Cerebellar nuclear complex (tissue), 1 donor: ENCODE measurements at places on chromosomes 16 and 17.

GRCh38 chr16:69179328-69180010 is 7.5 kb upstream of the SNTB2 start:
- no peak for DNase-seq

DNA sequence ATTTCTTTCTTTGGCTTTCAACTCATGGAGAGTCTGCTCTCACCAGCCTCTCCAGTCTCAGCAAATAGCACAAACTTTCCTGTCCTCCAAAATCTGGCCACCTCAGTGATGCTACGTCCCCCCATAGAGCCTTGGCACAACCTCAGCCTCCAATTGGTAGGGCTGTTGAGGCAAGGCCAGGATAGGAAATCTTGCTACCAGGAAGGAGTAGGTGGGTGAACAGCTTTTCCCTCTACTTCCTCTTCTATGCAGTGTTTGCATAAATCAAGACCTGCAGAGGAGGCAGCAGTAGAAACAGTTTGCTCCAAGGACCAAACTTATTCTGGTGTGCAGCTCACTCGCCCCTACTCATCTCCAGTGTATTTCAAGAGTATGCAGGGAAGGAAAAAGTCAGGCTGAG is 701 bp upstream of the DPEP2 start:
- DNase-seq: no peak

DNA sequence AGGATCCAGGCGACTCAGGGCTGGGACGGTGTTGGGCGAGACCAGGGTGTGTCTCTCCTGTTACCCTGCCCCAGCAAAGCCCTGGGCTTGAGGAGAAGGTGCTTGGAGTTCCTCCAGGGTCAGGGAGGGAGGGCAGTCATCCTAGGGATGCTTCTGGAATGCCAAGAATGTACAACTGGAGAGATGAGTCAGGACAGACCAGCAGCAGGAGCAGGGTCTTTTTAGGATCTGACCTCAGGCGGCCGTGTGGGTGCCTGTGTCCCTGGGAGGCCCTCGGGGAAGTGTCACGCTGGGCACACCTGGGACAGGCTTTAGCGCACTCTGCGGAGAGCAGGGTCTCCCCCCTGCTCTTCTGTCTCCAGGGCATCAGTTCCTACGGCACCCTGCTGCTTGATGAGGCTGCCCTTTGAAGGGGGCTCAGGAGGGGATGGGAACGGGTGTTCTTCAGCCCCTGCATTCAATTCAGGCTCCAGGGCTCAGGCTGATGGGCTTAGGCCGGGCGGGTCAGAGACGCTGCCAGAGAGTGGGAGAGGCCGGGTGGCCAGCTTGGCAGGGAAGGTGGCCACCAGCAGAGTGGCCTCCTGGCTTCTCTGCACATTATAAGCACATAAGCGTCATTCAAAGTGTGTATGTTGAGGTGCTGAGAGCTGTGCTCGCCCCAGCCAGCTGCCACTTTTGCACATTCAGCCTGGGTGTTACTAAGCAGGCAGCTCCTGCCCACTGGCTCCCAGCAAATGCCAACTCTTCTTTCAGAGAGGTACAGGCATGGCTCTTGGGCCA is 8.4 kb upstream of the MTSS2 start:
- no peak for DNase-seq

- DNase-seq: no peak
Measured at GRCh38 chr16:5430598-5430997, 333.0 kb upstream of the EEF2KMT start.

DNA sequence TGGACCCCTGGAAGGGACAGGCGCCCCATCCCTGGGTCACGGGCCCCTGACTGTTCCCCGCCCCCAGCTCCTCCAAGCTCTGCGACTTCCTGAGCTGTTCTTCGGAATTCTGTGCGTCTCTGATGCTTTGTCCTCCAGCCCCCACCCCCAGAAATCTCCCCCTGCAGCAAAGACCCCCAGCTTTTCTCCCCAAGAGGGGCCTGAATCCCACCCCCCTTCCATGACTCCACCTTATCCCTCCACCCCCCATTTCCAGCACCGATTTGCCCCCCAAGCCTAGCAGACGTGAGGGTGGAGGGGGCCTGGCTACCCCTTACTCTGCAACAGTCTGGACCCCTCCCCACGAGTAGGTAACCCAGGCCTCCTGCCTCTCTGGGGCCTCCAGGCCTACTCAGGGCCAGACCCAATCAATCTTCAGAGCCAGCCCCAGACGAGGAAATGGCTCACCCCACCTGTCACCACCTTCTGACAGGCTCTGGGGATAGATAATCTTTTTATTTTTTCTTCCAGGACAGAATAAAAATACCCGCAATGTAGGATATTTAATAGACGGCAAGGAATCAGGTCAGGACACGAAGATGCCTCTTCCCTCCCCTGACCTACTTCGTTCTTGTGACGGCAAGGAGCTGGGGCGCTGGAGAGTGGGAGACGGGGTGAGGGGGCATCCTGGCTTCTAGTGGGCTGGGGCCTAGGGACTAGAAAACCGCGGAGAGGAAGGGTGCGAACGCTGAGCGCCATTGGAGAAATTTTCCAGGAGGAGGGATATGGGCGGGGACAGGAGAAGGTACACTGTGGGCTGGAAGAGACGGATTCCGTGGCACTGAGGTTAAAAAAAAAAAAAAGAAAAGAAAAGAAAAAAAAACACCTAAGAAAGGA is 744 bp upstream of the PLXDC1 start:
- no peak for DNase-seq

- no peak for DNase-seq
Measured at GRCh38 chr17:79789943-79790804, 6.7 kb downstream of the CBX8 start.

DNA sequence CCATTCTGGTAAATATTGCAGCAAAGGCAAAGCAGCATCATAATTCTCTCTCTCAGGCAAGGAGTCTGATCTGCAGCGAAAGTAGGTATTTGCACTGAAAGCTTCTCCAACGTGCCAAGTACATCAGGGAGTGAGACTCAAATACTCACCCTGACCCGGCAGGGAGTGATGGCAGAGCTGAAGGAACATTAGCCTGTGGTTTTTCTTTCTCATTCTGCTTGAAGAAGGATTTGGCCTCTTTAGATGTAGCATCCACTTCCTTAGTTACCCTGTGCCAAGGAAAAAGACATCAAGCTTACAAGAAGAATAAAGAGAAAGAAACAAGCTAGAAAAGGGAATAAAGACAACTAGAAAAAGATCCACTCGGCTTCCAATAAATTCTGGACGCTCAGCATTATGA is 38.4 kb downstream of the CFDP1 start:
- no peak for DNase-seq

DNA sequence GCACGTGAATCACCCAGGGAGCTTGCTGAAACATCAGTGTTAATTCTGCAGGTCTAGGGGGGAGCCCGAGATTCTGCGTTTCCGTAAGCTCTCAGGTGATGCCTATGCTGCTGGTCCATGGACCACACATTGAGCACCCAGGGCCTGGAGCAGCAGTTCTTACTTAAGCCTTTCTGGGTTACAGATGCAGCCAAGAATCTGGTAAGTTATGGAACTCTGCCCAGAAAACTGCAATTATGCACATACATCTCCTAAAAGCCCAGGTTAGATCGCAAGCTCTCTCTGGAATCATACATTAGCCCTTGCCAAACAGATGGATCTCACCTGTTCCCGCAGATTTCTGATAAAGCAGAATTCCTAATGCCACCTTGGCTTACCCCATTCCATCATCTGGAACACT is 265.9 kb upstream of the SALL1 start:
- no peak for DNase-seq

DNA sequence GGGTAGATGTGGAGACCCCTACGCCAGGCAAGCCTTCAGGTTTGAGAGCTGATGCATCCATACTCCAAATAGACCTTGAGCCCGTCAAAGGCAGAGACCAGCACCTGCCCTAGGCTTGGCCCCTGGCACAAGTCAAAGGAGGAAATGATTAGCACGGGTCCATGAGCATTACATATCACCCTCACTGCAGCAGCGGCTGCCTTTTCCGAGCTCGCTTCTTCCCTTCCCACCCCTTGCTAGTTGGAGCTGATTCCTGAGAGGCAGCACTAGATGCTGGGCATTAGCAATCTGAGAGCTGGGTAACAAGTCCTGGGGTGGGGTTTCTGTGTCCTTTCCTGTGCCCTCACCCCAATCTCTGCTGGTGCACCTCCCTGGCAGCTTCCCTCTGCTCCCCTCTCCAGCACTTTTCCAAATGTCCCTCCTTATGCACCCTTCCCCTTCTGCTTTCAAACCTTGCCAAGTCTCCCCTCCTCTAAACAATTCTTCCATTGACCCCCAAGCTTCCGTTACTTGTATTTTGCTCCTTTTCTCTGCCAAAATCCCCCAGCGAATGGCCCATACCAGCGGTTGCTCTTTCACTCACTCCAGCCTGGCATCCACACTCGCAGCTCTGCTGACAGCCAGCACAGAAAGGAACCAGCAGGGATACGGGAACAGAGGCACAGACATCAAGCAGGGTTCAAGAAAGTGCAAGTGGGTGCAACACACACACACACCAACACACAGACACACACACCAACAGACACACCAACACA is 3.0 kb downstream of the CDRT4 start:
- DNase-seq: no peak

- DNase-seq: no peak
Measured at GRCh38 chr17:1095090-1095852, 84.5 kb downstream of the ABR start.

DNA sequence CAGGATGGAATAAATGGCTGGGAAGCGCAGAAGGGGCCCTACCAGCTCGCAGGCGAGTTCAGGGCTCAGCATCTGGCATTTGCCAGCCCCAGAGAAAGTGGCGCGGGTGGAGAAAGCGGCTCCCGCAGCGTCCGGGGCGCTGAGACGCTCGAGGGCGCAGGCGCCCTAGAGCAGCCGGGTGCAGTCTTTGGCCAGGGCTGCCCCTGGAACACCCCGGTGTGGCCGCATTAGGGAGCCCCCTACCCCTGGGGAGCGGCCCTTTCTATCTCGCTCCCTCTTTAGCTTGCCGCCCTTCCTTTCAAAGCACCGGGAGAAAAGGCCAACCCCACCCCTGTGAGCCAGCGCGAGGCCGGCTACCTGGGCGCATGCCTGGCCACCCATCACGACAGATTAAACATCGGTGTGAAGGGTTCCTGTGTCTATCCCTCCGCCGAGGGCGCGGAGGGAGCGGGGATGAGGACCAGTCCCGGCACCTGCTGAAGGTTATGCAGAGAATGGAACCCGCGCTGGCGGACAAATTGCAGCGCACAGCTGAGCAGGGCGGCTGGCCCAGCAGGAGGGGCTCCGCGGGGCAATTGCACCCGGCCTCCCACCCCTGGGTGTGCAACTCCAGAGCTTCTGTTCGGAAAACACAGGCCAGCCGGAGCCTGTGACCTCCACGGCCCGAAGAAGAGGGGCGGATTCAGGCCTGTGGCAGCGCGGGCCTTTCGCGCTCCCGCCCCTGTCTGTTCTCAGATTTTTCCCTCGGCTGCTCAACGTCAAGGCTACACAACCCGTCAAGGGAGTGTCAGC is 15.6 kb upstream of the FOXF1 start:
- DNase-seq: no peak

DNA sequence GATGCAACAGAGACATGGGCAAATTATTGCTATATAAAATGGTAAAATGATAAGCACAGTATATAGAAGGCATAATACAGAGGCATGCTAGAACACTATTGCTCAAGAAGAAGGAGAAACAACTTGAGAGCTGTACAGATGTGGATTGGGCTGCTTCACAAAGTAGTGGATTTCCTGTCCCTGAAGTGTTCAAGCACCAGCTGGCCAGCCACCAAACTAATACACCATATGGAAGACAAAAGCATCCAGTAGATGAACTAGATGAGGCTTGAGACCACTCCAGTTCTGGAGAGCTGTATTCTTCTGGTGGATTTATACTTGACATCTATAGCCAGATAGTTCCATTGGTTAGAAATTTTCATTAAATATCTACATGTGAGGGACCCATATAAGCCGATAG is 134.1 kb upstream of the GNAO1 start:
- DNase-seq: no peak

- DNase-seq: no peak
Measured at GRCh38 chr16:72211110-72211509, 39.2 kb upstream of the PMFBP1 start.

- DNase-seq: no peak
Measured at GRCh38 chr16:12225806-12226465, 249.4 kb downstream of the SNX29 start.

DNA sequence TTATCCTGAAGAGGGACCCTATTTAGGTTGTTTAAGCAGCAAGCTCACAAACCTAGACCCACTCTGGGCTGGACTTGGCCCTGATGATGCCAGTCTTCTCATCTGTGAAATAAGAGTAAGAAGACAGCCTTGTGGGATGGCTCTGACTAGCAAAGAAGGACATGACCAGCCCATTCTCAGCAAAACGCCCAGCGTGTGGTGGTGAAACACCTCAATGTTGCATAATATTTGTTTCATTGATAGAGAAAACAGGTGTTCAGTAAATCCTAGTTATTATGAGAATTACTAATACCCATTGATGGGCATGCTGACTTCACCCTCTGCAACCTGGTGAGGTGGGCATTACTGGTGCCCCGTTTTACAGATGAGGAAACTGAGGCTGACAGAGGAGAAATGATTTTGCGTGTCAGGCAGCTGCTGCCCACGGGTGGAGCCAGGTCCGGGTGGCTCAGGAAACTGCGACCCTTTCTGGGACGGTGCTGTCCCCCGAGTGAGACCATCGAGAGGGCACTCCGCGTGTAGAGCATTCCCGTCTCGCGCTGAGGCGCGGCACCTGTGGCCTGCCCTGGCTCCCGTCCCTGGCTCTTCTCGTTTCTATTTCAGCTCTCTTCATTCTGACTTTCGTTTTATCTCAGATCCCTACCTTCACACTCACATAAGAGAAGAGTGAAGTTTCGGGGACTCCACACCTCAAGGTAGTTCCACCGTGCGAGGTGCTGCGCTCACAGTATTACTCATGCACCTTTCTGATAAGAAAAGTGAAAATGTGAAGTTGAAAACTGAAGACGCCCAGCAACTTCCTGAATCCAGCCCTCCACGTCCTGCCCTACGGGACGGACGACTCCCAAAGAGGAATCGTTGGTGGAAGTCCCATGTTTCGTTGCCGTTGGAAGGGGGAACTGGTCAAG is 48.5 kb downstream of the IRF8 start:
- no peak for DNase-seq

GRCh38 chr17:48757524-48757961 is 29.0 kb upstream of the HOXB13 start:
- no peak for DNase-seq

DNA sequence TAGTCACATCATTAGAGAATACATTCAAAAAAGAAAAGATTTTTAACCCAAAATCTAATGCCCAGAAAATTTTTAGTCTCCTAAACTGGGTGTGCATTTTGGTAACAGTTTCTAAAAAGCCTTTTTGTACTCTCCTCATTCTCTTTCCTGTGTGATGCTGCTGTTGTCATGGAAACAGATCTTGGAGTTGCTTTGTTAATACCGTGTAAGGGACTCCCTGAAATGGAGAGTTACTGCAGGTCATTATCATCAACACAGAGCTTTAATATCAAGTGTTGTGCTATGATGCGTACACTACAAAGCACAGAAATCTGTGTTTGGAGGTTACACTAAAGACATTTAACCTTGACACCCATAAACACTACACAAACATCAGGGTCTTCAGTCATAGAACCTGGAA is 216.3 kb downstream of the PRKCA start:
- DNase-seq: no peak

- DNase-seq: no peak
Measured at GRCh38 chr16:17334096-17334495, 136.7 kb downstream of the XYLT1 start.
